ENCODE measurements at places on chromosomes 3 and 15.

DNA sequence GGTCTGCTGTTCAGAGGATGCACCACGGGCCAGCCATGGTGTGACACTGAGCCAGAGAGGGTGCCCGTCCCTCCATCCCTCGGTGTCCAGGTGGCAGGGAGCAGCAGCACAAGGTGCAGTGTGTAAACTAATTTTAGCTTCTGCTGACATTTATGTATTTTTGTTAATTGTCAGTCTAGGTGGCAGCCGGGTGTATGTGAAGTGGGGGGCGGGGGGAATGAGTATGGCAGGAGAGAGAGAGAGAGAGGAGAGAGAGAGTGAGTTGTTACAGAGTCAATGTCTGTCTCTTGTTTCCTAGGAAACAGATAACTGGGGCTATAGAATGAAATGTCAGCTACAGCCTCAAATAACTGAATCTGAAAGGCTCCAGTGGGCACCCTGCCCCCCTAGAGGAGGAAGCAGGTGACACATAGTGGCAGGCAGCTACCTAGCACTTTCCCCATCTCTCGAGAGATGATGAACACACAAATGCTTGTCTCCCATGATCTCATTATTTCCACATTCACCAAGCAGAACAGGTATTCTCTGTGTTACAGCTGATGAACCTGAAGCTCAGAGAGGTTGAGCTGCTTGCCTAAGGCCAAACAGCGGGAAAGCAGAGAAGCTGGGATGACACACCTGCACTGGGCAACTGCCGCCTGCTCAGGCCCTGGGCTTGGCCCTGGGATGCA is 24.7 kb downstream of the RASGRF1 start:
- DNase-seq, result no peak

DNA sequence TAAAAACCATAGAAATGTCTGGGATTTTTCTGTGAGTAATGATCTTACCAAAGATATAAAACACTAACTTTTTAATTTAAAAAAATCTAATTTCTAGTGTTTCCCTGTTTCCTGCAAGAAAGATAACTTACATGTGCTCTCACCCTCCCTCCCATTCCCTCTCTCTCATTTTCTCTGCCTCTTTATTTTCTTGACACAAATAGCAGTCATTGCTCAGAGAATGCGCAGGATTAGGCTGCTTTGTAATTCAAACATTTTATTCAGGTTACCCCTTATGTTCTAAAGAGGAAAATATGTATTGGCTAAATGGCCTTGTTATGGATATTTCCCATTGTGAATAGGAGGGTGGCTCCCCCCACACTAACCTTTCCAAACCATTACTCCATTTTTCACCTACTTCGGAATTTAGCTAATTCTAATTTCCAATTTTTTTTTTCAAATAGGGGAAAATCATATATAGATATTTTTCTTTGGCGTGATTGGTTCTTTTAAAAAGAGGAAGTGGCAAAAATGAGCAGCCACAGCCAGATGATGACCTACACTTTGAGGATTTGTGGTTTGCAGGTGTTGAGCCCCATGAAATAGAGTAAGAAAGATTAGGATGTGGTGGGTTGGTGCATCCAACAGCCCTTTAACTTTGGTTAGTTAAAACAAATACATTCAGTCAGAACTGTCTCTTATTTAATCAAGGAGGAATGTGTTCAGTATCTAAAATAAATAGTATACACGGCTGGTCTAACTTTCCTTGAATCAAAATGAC is 554.4 kb downstream of the IGSF11 start:
- DNase-seq, result no peak

GRCh38 chr15:45395943-45396342 is 17.6 kb upstream of the GATM start:
- DNase-seq, result no peak

GRCh38 chr3:60263191-60263590 is 988.1 kb downstream of the FHIT start:
- DNase-seq, result no peak

DNA sequence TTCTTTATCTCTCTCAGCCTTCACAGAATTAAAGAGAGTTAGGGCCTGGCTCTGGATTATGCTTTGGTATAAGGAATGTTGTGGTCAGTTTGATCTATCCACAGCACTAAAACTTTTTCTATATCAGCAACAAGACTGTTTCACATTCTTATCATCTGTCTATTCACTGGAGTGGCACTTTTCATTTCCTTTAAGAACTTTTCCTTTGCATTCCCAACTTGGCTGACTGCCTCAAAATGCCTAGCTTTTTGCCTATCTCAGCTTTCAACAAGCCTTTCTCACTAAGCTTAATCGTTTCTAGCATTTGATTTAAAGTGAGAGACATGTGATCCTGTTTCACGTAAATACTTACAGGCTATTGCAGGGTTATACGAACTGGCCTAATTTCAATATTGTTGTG is 471.8 kb downstream of the GBE1 start:
- DNase-seq, result no peak

DNA sequence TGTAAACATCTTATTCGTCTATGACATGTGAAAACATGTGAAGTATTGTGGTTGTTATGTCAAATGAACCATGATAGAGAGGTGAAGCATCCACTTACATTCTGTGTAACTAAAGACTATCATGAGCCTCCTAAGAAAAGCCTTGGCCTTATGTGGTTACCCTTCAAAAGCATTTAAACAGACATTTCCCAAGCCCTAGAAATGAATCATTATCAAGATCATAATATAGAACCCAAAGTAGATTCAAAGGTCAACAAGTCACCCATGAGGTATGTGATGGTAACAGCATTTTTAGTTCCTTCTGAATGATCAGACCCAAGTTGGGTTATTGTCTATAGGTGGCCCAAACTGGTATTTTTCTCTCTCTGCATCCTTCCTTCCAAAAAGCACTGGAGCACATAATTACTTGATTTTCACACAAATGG is 408.0 kb downstream of the TBL1XR1 start:
- DNase-seq, result no peak

GRCh38 chr3:148792516-148792915 is 35.1 kb upstream of the CPB1 start:
- DNase-seq, result no peak

DNA sequence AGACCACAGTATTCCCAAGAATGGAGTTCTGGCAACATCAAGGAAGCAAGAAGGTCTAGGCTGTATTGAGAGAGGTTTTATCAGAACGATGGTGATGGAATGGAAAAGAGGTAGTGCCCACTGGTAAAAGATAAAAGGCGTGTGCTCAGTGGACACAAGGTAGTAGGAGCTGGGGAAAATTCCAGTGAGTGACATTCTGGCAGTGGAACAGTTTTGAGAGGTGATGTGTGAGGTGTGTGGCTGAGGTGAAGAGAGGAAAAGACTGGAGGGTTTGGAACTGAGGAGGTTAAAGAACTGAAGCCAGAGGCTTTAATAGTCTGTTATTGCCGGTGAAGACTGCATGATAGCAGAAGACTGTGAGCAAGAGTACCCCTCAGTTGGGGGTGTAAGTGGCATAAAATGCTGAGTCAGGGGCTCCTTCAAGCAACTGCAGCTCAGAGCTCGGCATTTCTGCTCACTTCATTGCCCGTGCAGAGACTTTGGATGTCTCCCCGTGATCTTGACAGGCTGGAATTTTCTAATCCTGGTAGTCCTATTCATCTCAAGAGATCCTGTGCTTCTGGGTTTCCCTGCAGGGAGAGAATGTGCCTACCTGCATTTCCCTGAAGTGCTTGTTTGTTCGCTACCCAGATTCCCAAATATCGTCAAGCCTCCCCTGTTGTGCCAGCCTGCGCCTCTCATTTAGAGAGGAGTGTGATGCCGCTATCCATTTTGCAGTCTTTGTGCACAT is 191.0 kb downstream of the SATB1 start:
- no peak for DNase-seq

GRCh38 chr15:32652178-32652577 is 10.7 kb downstream of the SCG5 start:
- DNase-seq, result no peak

- DNase-seq, result no peak
Measured at GRCh38 chr15:37098468-37099318, 1.7 kb downstream of the MEIS2 start.

DNA sequence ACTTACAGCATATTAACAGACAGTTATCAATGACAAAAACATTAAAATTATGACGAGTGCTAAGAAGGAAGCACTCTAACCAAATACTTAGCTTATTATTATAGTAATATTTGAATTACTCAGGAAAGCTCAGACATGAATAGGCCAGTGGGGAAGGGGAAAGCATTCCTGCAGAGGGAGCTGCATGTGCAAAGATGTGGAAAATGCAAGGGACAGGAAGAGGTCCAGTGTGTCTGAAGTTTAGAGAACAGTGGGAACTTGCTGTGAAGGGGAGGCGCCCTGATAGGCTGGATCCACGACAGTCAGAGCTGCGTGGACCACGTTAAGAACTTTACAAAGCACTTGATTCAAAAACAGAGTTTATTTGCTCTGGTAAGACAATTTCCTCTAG is 1.2 kb upstream of the SPICE1 start:
- DNase-seq, result peak; percentile 49

DNA sequence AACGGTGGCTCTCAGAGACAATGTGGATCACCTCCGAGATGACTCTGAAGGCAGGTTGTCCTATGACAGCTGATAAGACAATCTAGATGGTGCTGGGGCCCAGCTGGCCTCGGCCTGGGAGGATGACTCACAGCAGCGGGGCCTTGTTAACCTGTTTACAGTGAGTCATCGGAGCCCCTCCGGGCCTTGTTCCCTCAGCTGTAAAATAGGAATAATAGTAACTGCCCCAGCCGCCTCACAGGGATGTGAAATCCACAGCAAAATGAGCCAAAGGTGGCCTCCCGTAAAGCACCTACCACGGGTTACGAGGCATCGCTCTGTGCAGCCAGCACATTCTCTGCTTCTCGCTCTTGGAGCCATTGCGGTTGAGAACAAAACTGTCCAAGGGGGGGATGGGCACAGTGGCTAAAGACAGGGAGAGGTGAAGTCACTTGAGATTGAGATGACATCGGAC is 88.6 kb upstream of the RASGRF1 start:
- DNase-seq, result peak; percentile 91

DNA sequence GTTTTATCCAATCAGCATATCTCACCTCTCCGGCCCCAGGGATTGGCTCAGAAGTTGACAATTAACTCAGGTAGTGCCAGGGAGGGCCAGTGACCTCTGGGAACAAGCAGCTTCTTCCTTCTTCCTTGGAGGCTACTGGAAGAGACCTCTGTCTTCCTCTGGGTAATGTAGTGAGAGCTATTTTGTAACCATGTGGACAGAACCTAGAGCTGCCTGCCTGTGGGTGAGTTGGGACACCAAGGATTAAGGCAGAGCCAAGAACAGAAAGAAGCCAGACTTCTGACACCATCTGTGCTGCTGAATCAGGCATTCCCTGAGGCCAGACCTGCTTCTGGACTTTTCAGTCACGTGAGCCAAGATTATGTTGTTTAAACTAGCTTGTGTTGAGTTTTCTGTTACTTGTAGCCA is 5.9 kb upstream of the NDUFAF1 start:
- no peak for DNase-seq

GRCh38 chr3:12875857-12876836 is 34.8 kb upstream of the RPL32 start:
- DNase-seq, result no peak

- no peak for DNase-seq
Measured at GRCh38 chr3:188595890-188596376, 442.0 kb downstream of the LPP start.

DNA sequence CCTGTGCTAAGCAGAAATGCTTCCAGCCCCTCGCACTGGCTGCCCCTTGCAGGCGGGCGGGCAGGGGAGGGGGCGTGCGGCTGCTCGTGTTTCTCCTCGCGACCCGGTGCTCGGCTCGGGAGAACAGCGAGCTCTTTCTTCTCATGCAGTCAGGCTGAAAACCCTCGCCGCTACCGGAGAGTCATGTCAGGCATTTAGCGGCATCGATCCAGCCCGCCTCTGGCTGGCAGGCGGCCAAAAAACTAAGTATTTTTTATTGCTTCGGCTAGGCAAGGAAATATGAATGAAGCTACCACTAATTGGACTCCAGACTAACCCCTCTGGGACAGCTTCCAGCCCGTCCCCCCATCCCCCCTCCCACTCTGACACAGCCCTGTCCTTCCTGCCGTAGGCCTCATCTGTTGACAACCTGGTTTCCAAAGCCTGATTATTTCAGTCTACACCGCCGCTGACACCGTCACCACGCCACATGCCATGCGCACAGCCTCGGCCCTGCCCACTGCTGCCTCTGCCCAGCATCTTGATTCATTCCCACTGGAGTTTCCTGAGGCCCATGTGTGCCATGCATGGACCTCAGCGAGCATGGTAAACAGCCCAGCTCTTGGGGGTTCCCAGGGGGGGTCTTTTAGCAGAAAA is 35.3 kb downstream of the TLE3 start:
- DNase-seq, result peak; percentile 90

DNA sequence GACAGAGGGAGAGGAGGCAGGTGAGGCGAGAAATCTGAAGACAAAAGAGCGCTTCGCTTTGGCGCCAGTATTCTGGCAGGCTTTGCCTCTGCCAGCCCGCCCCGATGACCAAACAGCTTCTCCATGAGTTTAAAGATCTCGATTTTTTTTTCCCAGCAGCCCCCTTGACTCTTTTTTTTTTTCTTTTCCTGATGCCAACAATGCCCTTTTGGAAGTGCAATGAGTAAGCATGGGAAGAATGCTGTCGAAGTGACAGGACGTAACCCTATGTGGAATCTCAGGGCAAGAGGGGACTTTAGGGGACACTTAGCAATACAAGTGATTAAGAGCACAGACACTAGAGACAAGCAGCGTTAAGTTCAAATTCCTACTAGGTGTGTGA is 211.7 kb downstream of the FGF12 start:
- peak; percentile 41 for DNase-seq

DNA sequence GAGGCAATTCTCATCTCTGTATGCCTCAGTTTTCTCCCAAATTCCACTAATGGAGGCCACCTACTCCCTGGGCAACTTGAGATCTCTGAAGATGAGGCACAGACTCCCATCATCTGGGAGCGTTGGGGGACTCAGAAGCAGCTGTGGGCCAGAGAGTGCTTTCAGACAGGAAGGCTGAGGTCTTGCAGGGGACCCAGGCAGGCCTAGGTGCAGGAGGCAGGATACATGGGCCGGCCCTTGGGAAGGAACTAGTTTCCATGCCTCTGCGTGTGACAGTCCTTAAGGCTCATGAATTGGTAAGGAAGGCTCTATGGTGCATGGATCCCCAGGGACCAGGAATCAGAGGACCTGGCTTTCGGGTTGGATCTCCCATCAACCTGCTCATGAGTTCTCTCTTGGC is 14.5 kb downstream of the BMF start:
- DNase-seq, result no peak

DNA sequence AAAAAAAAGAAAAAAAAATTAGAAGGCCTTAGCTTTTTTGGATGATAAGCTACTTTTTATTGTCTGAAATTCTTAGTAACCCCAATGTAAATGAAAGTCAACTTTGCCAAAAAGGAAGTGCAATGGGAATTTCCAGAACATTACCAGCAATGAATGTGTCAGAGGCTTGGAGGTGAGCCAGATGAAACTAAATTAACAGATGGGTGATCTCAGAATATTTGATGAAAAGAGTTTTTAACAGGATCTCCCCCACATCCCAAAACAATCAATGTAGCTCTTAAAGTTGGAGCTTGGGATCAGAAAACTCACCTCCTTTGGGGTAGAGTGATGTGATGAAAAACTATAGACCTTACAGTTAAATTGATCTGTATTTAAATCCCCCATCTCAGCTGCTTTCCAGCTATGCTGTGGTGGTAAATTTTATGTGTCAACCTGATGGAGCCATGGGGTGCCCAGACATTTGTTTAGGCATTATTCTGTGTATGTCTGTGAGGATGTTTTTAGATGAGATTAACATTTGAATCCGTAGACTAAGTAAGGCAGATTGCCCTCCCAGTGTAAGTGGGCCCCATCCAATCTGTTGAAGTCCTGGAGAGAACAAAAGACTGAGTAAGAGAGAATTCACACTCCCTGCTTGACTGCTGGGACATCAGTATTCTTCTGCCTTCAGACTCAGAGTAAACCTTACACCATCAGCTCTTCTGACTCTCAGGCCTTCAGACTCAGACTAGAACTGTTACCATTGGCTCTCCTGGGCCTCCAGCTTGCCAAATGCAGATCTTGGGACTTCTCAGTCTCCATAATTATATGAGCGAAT is 84.3 kb upstream of the TNFSF10 start:
- DNase-seq, result no peak

Measured in urothelium cell line (cell line).